Brain pericyte (primary cell): ENCODE measurements at places on chromosomes 1 and 21.

DNA sequence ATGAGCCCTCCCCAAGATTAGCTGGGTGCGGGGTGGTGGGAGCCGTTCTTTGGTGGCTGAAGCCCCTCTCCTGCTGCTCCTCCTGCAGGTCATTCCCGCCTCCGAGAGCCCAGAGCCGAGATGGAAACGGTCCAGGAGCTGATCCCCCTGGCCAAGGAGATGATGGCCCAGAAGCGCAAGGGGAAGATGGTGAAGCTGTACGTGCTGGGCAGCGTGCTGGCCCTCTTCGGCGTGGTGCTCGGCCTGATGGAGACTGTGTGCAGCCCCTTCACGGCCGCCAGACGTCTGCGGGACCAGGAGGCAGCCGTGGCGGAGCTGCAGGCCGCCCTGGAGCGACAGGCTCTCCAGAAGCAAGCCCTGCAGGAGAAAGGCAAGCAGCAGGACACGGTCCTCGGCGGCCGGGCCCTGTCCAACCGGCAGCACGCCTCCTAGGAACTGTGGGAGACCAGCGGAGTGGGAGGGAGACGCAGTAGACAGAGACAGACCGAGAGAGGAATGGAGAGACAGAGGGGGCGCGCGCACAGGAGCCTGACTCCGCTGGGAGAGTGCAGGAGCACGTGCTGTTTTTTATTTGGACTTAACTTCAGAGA lies 448 bp downstream of the G0S2 start:
- DNase-seq = no peak

DNA sequence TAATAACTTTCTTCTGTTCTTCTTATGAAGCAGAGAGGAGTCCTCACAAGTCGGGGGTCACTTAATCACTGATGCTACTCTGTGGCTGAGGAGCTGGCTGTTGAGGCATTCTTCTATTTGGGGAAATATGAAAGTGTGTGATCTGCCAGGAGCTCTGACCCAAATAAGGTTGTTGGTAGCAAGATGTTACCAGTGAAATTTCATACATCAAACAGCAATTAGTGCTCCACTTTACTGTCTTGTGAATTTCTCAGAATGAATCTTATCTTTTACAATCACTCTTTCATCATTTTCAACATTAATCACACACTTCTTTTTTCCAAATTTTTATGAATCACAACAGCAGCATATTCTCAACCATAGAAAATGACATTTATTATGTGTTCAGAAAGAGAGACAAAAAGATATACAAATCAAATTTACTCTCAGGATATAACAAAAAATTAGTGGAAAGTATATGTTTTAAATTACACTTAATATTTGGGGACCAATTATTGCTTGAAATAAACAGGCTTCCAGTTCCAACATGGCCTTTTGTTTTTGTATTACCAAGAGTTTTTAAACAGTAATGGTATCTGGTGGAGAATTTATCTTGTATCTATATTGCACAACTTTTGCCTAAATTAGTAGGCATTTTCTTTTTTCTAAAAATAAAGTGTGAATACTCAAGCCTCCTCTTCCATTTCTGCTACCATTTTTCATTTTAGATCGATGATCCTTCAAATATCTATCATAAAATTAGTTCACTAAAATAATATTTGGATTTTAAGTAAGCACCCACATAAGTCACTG lies 9.6 kb downstream of the PTGER3 start:
- DNase-seq = no peak

- DNase-seq = no peak
These were observed 109.5 kb upstream of the SIM2 start for GRCh38 chr21:36589352-36589971.

DNA sequence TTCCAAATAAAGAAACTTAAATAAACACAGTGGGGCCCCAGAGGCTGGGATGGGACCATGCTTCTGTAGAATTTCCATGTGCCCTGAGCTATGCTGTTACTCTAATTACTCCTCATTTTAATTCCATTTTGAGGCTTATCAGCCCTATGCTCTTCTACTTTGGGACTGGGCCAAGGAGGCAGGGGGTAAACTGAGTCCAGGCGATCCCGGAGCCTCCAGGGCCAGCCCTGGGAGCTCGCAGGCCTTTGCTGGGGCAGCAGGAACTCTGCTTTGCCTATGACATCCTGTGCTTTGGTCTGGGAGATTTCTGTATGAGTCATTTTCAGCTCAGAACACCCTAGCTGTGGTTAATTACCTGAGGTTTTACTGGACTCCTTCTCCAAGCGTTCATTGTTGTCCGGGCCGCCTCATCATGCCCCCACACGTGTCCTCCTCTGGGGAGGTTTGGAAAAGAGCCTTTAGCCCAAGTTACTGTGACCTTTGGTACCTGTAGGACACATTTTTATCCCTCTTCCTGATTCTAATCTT lies 95.7 kb downstream of the RHOU start:
- no peak for DNase-seq

GRCh38 chr1:55483523-55483922 lies 268.4 kb upstream of the USP24 start:
- no peak for DNase-seq

DNA sequence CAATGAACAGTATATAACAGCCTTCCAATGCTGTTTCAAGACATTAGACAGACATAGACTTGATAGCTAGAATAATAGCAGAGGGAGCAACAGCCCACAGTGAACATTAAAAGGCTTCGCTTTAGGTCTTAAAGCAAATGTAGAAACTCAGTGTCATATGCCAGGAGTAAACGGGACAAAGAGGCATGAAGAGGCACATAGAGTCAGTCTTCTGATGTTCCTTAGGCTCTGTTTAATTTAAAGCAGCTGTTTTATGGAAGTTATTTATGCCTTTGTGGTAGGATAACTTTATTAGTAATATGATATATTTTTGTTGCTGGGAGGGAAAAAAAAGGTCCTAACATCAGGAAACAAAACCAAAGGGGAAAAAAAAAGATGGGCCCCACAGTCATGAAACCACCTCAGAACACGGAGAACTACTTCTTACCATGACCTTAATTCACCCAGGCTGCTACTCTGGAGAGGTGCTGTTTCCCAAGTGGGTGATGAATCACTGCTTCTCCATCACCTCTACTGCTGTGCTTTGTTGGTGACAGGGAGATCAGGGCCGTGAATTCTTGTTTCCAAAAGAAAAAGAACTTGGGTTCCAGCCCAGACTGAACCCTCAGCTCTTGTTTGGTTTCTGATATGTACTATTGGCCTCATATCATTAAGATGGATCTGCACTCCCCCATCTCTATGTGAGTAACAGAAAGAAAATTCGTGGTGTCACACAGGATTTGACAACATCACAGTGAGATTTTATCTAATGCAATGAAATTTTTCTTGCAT lies 616.9 kb downstream of the KIF26B start:
- peak; percentile 66 for DNase-seq

DNA sequence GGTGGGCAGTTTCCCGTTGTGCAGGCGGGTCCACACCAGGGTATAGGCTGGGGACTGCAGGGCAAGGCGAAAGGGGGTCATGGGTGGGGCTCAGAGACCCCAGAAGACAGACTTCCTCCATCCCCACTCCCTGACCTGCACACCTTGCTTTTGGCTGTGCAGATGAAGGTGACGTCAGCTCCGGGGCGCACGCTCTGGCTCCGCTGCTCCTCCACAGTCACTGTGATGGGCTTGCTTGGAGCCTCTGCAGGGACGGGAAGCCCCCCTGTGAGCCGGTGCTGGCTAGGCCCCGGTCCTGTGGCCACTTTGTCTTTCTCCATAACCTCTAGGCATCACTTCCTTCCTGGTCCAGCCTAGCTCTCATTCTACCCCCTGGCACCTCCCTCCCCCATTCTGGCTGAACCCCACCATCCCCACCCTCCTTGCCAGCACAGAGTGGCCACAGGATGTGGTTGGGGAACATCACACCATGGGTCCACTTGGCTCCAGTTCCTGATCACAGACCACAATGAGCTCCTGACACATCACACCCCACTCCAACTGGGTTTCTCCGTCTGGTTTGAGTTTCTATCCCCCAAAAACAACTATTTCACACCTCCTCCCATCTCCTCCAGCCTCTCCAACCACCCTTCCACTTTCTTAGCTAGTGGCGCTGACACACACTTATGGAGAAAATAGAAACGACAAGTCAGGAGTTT lies 45.2 kb downstream of the LDLRAD2 start:
- DNase-seq = no peak

GRCh38 chr1:89724369-89725010 lies 91.6 kb downstream of the LRRC8C start:
- DNase-seq = no peak

DNA sequence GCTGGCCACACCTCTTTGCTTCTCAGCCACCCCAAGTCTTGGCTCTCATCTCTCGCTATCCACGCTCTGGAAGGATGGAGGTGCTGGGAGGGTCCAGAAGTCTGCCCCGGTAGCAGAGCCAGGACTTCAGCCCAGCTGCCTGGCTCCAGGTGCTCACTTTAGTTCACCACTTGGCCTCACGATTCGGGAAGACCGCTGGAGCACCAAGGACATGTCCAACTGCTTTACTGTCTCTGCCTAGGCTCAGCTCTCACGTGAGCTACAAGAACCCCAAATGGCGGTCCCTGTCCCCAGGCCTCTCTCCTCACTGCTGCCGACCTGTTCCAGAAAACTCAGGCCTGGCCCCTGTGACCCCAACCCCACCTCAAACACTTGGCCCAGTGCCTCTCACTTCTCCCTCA lies 3.4 kb downstream of the TRIM11 start:
- no peak for DNase-seq

GRCh38 chr1:47209091-47209490 lies 19.3 kb upstream of the PDZK1IP1 start:
- DNase-seq = no peak

GRCh38 chr1:245577191-245578157 lies 422.7 kb downstream of the KIF26B start:
- DNase-seq = no peak

- DNase-seq = no peak
These were observed 283.5 kb upstream of the ADAMTS5 start for GRCh38 chr21:27250366-27250765.

DNA sequence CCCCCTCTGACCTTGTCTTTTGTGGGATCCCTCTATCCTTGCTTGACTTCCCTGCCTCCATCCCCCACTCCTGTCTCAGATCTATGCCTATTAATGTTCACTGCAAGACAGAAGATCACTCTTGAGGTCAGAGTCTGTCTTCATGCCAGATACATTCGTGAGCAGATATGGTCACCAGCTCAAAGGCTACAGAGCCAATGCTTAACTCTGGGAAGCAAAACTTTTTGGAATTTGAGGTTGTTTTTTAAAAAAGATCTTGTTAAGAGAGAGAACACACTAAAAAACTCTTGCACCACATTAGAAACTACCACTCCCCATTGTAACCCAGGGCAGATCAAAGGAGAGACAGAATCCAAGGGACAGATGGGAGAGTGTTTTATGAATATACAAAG lies 17.1 kb upstream of the A3GALT2 start:
- no peak for DNase-seq

GRCh38 chr1:91476533-91477217 lies 24.0 kb upstream of the CDC7 start:
- DNase-seq = no peak

DNA sequence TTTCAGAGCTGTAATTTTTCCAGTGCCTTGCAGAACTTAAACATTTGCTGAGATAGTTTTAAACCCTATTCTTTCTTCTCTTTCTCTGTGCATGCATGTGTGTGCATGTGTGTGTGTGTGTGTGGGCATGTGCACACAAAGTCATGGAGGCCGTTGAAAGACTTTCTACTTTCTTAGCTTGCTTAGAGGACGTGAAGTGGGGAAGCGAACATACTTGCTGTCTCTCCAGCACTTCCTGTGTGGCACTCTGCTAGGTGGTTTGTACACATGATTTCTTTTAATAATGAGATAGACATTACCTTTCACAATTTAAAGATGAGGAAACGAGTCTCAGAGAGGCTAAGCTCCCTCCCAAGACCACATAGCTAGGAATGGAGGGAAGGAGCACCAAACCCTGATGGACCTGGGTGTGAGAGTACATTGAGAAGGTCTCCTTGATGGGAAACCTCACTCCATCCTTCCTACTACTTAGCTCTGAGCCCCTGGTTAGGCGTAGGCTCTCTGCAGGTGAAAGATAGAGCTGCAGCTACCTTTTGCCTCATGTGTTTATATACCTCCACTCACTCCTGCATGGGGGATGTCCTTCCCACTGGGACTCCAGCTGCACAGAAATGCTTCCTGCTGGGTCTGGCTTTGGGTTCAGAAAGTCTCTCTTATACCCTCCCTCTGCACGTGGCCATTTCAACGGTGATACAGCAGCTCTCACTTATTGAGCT lies 101.9 kb upstream of the USP24 start:
- DNase-seq = no peak

GRCh38 chr21:17802572-17802971 lies 16.6 kb downstream of the C21orf91 start:
- no peak for DNase-seq

GRCh38 chr1:214310777-214311690 lies 30.1 kb downstream of the SMYD2 start:
- no peak for DNase-seq

- no peak for DNase-seq
These were observed 36.6 kb upstream of the KCTD3 start for GRCh38 chr1:215530401-215530984.

DNA sequence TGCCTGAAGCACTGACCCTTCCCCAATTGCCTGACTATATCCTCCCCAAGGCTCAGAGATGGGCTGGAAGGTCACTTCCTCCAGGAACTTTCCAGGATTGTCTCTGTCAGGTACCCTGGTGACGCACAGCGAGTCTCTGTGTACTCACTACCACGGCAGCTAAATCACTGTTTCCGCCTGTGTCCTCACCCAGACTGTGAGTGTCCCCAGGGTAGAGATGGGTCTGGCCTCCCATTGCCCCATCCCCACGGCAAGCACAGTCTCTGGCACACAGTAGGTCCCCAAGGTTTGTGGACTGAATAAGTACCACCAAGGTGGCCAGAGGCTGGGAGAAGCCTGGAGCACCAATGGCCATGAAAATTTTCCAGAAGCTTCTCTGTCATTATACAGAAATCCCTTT lies 93.8 kb upstream of the RUNX3 start:
- DNase-seq = no peak

- no peak for DNase-seq
These were observed 14.3 kb downstream of the GMEB1 start for GRCh38 chr1:28682840-28683239.

GRCh38 chr1:51729824-51730301 lies 113.0 kb downstream of the OSBPL9 start:
- no peak for DNase-seq

GRCh38 chr1:115156826-115157468 lies 67.6 kb upstream of the TSPAN2 start:
- DNase-seq = no peak
